ENCODE measurements at places on chromosomes 6 and 20. TPM values are rescaled to one million over a fixed set of nuclear protein-coding genes. Genes with fewer than 3 reads are reported as not detected.

Gene RUNX2
- total RNA-seq = 0.79 TPM

- peak; percentile 42 for DNase-seq
Observed at GRCh38 chr6:1670711-1671462, 61.2 kb downstream of the FOXC1 start.

GRCh38 chr20:40942006-40942405, 86.6 kb upstream of the TOP1 start:
- no peak for DNase-seq

- no peak for DNase-seq
Observed at GRCh38 chr20:51698252-51698651, 69.9 kb downstream of the ATP9A start.

DNA sequence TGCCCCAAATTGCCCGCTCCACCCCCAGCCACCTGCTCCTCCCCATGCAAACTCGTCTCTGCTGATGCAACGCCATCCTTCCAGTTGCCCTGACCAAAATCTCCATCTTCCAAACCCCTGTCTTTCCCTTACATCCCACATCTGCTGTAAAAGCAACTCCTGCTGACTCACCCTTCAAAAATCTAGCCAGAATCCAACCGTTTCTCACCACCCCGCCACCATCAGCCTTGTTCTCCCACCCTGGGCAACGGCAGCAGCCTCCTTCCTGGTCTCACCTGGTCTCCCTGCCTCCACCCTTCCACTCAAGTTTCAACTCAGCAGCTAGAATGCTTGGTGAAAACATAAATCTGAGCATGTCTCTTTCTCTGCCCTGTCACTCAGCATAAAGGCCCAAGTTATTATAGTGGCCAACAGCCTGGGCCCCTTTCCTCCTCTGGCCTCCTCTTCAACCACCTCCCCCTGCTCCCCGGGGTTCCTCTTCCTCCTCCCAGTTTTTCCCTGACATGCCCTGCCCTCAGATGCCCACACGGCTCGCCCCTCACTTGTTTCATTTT, 7.2 kb upstream of the SYNJ2 start:
- DNase-seq = no peak

Gene MCHR2
- not detected for total RNA-seq

Gene C2
- 0.26 TPM for total RNA-seq

Gene LST1
- total RNA-seq = not detected

- DNase-seq = no peak
Observed at GRCh38 chr6:113825781-113826180, 31.4 kb upstream of the MARCKS start.

DNA sequence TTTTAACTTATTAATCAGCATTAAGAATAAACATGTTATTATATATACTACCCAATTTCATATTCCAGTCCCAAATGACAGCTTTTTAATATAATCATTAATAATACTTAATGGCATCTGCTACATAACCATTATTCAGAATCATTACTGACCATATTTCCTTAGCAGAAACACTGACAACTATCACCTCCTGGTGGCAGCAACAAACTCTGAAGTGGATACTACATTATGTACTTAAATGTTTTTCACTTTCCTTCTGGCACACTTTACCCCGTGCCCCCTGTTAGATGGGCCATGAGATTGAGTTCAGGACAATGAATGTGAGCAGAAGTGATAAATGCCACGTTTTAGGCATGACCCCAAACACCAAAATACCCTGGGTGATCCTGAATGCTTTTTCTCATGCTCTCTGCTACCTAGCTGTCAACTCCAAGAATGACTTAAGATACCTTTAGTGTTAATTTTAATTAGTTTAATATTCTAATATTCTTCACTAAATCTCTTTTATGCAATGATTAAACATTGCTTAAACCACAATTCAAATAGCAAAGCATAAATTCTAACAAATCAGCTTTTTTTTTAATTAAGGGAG, 77.1 kb downstream of the LMBRD1 start:
- peak; percentile 40 for DNase-seq

- DNase-seq = no peak
Observed at GRCh38 chr6:155001482-155001881, 6.4 kb downstream of the TIAM2 start.

- no peak for DNase-seq
Observed at GRCh38 chr6:105607636-105608621, 205.0 kb upstream of the PREP start.

GRCh38 chr6:18359237-18359885, 27.8 kb upstream of the RNF144B start:
- DNase-seq = no peak

DNA sequence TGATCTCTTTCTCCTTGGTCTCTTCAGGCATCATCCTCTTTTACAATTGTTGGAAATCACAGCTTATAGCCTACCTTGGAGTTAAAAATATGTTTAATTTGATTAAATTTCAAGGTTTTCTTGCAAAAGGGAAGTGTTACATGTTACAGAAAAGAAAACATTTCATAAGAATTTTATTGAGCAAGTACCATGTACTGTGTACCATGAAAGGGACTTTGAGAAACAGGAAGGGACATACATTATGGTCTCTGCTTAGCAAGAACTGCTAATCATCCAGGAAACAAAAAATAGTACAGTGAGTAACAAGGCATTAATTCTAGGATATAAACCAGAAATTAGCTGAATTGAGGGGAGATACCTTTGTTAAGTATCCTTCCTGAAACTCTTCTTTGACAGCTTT, 145.3 kb upstream of the SPACA1 start:
- DNase-seq = no peak

Gene KCNK17
- not detected for total RNA-seq

Gene NHLRC1
- total RNA-seq = 1.8 TPM

DNA sequence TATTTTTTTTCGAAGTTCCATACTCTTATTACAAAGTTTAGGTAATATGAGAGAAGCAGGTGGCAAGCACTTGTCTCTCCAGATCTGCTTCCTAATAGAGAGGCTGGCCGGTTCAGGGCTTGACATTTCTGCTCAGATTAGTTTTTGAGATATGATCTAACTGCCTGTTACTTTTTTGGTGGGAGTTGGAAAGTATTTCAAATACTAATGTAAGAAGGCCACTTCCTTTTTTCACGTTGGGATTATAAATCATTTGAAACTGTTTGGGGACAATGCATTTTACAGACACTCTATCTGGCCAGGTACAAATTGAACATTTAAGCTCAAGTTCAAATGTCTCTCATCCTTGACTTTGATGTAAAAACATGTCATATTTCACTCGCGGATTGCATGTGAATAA, 222.1 kb upstream of the SULF2 start:
- no peak for DNase-seq

Gene EEF1A2
- 1.9 TPM for total RNA-seq

- DNase-seq = no peak
Observed at GRCh38 chr6:109184638-109185037, 89.3 kb downstream of the CEP57L1 start.

Measured in bronchial epithelial cell (primary cell).